ENCODE measurements at places on chromosomes 1 and 21. TPM values are rescaled to one million over a fixed set of nuclear protein-coding genes. Genes with fewer than 3 reads are reported as not detected.

- H3K4me1 ChIP-seq, result peaks cover 6% of the 10 kb centered on the region
- no peaks in the 10 kb centered on the region for H3K36me3 ChIP-seq
- no peak overlapping the region for H3K27ac ChIP-seq
- no peaks in the 10 kb centered on the region for H3K27me3 ChIP-seq
- no peak overlapping the region for H3K4me3 ChIP-seq
Observed at GRCh38 chr21:19935467-19935866, 1062.7 kb upstream of the NCAM2 start.

DNA sequence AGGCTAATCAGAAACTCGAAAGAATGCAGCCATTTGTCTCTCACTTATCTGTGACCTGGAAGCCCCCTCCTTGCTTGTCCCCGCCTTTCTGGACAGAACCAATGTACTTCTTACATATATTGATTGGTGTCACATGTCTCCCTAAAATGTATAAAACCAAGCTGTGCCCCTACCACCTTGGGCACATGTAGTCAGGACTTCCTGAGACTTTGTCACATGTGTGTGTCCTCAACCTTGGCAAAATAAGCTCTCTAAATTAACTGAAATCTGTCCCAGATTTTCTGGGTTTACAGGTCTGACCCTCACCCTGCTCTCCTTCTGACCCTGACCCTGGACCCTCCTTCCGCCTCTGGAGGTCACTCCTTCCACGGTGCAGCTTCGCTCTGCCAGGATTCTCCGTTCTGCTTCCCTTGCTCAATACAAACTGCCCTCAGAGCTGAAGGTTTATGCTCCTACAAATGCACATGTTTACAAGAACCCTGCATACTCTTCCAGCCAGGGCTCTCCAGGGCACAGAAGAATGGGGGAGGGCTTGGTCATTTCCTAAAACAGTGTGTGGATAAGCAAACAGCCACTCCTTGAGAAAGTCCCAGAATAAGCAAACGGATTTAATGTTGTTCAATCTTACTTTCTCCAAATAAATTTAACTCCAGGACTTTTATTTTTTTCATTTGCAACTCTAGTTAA, 160.5 kb downstream of the ACTL8 start:
- H3K27ac ChIP-seq, result no peak overlapping the region
- no peak for DNase-seq
- H3K4me3 ChIP-seq, result no peak overlapping the region
- H3K4me1 ChIP-seq, result no peaks in the 10 kb centered on the region
- H3K36me3 ChIP-seq, result no peaks in the 10 kb centered on the region
- H3K27me3 ChIP-seq, result peaks cover 12% of the 10 kb centered on the region

- peaks cover 54% of the 10 kb centered on the region for H3K4me1 ChIP-seq
- DNase-seq, result no peak
Observed at GRCh38 chr21:27564684-27565301, 597.9 kb upstream of the ADAMTS5 start.

GRCh38 chr1:30782361-30783255, 25.0 kb upstream of the LAPTM5 start:
- H3K36me3 ChIP-seq, result no peaks in the 10 kb centered on the region
- H3K4me1 ChIP-seq, result peaks cover 19% of the 10 kb centered on the region
- H3K4me3 ChIP-seq, result no peak overlapping the region
- H3K27ac ChIP-seq, result no peak overlapping the region

GRCh38 chr1:244444854-244445253, 6.9 kb downstream of the ADSS2 start:
- peaks cover 75% of the 10 kb centered on the region for H3K4me1 ChIP-seq
- no peaks in the 10 kb centered on the region for H3K27me3 ChIP-seq
- DNase-seq, result no peak
- H3K27ac ChIP-seq, result peak overlapping the region; percentile 94
- peaks cover 5% of the 10 kb centered on the region for H3K36me3 ChIP-seq
- H3K4me3 ChIP-seq, result peak overlapping the region; percentile 49

GRCh38 chr1:111882559-111882958, 106.9 kb downstream of the KCND3 start:
- H3K4me3 ChIP-seq, result no peak overlapping the region
- H3K36me3 ChIP-seq, result no peaks in the 10 kb centered on the region
- no peak for DNase-seq

DNA sequence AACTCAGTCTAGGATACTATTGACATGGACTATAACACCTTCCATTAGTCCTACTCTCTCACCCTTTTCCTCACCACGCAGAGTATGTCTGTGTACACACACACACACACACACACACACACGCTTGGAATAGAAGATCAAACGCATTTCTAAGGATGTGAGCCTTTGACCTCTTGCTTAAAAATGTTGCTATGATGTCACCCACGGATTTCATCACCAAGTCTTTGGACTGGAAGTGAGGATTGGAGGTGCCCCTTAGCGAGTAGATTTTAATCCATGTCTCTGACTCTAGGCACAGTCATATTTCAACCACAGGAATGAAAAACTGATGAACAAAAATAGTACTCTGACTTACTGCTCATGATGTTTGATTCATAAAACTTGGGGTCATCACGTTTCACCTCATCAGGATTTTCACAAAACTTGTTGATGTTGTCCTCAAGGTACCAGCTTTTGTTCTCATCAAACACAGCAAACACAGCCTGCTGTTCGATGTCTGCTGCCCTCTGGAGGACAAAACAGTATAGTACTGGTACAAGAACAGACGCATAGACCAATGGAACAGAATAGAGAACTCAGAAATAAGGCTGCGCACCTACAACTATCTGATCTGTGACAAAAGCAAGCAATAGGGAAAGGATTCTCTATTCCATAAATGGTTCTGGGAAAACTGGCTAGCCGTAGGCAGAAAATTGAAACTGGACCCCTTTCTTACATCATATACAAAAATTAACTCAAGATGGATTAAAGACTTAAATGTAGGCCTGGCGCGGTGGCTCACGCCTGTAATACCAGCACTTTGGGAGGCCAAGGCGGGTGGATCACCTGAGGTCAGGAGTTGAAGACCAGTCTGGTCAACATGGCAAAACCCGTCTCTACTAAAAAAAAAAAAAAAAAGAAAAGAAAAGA, 39.9 kb downstream of the F5 start:
- peaks cover 33% of the 10 kb centered on the region for H3K27me3 ChIP-seq
- DNase-seq, result no peak
- no peak overlapping the region for H3K4me3 ChIP-seq
- H3K4me1 ChIP-seq, result no peaks in the 10 kb centered on the region

DNA sequence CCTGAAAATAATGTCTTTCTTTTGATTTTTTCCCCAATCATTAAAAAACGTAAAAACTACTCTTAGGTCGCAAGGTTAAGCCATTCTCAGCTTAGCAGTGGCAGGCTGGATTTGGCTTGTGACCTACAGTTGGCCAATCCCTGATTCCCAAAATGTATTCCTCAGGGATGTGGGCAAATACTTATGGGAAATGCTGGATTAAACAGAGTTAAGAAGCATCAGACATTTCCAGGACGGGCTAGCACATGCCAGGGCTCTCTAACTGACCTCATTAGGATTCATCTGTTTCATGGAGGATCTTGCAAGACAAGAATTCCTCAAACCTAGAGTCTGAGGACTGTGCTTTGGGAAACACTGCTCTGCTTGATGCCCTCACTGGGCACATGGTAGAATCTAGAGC, 982 bp upstream of the IL24 start:
- H3K27ac ChIP-seq, result no peak overlapping the region
- H3K27me3 ChIP-seq, result peaks cover 1% of the 10 kb centered on the region
- no peak overlapping the region for H3K4me3 ChIP-seq
- peaks cover 5% of the 10 kb centered on the region for H3K4me1 ChIP-seq
- DNase-seq, result no peak

DNA sequence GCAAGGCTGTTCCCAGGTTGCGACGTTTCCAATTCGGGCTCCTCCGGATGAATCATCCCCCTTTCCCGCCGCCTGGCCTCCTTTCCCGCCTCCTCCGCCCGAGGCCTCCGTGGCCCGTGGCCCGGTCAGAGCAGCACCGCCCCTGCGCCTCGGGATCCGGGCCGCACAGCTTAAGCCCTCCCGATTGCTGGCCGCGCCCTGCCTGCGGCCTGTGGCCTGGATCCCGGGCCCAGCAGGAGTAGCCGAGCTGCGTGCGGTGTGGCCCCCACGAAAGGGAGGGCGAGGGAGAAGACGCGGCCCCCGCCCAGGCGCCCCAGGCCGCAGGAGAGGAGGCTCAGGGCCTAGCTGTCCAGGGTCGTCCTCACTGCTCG, 1.0 kb downstream of the TMEM200B start:
- H3K36me3 ChIP-seq, result no peaks in the 10 kb centered on the region
- DNase-seq, result peak; percentile 88
- H3K4me1 ChIP-seq, result peaks cover 17% of the 10 kb centered on the region
- H3K4me3 ChIP-seq, result peak overlapping the region; percentile 81
- no peaks in the 10 kb centered on the region for H3K27me3 ChIP-seq

DNA sequence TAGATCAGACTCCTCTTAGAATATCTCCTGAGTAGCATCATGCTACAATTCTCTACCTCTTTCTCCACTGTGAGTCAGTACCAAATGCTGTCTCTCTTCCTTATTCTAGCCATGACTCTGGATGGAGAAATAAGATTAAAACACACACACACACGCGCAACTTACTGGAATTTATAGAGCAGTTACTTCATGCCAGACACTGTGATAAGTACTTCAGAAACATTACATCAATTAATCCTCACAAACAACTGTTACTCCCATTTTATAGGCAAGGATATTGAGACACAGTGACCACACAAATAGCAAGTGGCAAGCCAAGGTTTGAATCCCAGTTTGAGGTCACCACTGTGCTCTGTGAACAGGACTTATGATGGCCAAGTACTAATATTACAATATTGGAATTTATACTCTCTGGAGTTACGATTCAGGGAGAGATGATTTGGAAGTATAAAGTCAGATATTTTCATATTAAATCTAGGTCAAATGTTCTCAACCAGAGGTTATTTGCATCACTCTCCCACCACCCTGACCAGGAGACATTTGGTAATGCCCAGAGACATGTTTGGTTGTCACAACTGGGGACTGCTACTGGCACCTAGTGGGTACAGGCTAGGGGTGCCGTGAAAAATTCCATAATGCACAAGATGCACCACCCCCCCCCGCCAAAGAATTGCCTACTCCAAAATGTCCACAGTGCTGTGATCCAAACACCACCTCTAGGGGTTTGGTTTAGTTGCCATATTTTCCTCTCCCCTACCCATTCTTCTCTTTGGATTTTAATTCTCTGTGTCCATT, 221.6 kb downstream of the LTN1 start:
- no peaks in the 10 kb centered on the region for H3K36me3 ChIP-seq
- peaks cover 37% of the 10 kb centered on the region for H3K4me1 ChIP-seq
- no peaks in the 10 kb centered on the region for H3K27me3 ChIP-seq
- peak overlapping the region; percentile 94 for H3K27ac ChIP-seq
- H3K4me3 ChIP-seq, result peak overlapping the region; percentile 52
- no peak for DNase-seq

Gene OR2M3
- not detected for total RNA-seq

- no peaks in the 10 kb centered on the region for H3K27me3 ChIP-seq
- H3K4me1 ChIP-seq, result peaks cover 19% of the 10 kb centered on the region
- no peak for DNase-seq
- H3K4me3 ChIP-seq, result no peak overlapping the region
Observed at GRCh38 chr1:96481409-96481808, 240.2 kb upstream of the PTBP2 start.

DNA sequence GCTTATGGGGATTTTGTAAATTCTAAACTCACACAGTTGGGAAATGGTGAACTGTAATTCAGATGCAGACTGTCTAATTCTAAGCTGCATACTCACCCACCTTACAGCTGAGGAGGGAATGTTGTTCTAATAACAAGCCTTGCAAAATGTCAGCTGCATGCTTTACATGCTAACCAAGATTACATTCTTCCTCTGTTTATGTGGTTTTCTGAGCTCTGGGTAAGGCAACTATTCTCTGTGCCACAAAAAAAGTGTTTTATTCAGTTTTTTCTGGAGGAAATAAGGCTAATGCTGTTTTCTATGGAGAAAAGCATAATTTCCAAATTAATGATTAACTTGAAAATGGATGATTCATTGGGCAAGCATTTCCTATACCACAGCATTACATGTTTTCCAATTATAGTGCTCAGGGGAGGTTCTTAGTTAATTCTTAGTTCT, 64.9 kb downstream of the RGS13 start:
- no peaks in the 10 kb centered on the region for H3K36me3 ChIP-seq
- peak overlapping the region; percentile 75 for H3K27ac ChIP-seq
- H3K4me3 ChIP-seq, result no peak overlapping the region
- no peaks in the 10 kb centered on the region for H3K27me3 ChIP-seq
- peaks cover 23% of the 10 kb centered on the region for H3K4me1 ChIP-seq

DNA sequence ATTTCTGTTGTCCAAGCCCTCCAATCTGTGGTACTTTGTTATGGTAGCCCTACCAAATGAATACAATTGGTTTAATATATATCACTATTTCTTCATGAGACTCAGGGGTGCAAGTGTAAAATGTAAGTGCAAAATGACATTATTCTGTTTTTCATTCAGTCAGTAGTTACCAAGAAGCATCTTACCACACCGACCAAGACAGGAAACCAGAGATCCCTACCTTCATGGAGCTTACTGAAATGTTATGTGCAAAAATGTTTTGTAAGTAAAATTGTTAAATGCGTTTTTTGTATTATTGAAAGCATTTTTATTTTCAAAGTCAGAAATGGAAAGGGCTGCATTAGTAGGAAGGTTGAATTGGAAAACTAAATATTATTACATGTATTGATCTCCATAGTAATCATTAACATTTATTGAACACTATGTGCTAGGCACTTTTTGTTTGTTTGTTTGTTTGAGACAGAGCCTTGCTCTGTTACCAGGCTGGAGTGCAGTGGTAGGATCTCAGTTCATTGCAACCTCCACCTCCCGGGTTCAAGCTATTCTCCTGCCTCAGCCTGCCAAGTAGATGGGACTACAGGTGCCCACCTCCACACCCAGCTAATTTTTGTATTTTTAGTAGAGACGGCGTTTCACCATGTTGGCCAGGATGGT, 166.8 kb downstream of the PTPRC start:
- H3K4me1 ChIP-seq, result peaks cover 5% of the 10 kb centered on the region
- H3K4me3 ChIP-seq, result no peak overlapping the region
- peaks cover 11% of the 10 kb centered on the region for H3K36me3 ChIP-seq
- DNase-seq, result no peak
- H3K27ac ChIP-seq, result no peak overlapping the region
- H3K27me3 ChIP-seq, result no peaks in the 10 kb centered on the region

- no peak overlapping the region for H3K27ac ChIP-seq
- no peak for DNase-seq
- peaks cover 14% of the 10 kb centered on the region for H3K27me3 ChIP-seq
- no peak overlapping the region for H3K4me3 ChIP-seq
- H3K4me1 ChIP-seq, result no peaks in the 10 kb centered on the region
Observed at GRCh38 chr1:47471163-47471562, 33.3 kb downstream of the FOXD2 start.

Gene SPATA17
- 0.21 TPM for total RNA-seq
